Metanephros (tissue), 2 donors: ENCODE measurements at places on chromosomes 4 and X. TPM values are rescaled to one million over a fixed set of nuclear protein-coding genes. Genes with fewer than 3 reads are reported as not detected.

CTAG1B gene
- not detected for total RNA-seq

BMP2K gene
- total RNA-seq, result 56.1 TPM

ARHGEF38 gene
- 3.7 TPM for total RNA-seq

LAMTOR3 gene
- 46.4 TPM for total RNA-seq

SRD5A3 gene
- total RNA-seq, result 6.5 TPM

XK gene
- total RNA-seq, result 7.8 TPM

WAS gene
- total RNA-seq, result 6.4 TPM

ING2 gene
- total RNA-seq, result 8.4 TPM

STARD8 gene
- 32.3 TPM for total RNA-seq

PDCL2 gene
- total RNA-seq, result not detected

ABLIM2 gene
- total RNA-seq, result 11.1 TPM

CT45A7 gene
- not detected for total RNA-seq

POU3F4 gene
- total RNA-seq, result 2.0 TPM

IL2 gene
- not detected for total RNA-seq

TENM3 gene
- 39.5 TPM for total RNA-seq

MSX1 gene
- 0.82 TPM for total RNA-seq

TTC29 gene
- 0.99 TPM for total RNA-seq

AVPR2 gene
- 4.1 TPM for total RNA-seq

HHIP gene
- 1.6 TPM for total RNA-seq

APLN gene
- total RNA-seq, result 2.8 TPM

ADH1A gene
- total RNA-seq, result 0.35 TPM
